ENCODE measurements at places on chromosomes 13 and 19.

DNA sequence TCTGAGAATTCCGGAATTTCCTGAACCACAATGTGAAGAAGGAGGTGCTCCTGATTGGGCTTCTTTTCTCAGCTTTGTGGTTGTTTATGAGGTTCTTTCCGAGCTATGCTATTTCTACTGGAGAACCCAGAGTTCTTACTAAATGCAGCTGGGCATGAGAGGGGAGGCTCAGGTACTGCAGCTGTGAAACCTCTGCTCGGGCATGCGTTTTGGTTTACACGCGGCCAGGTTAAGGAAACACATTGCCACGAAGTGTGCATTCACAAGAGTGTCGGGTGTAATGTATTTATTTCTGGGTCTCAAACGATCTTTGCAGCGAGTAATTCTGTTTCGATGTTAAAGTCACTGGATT lies 661 bp upstream of the MIR17HG start:
- DNase-seq, result no peak

GRCh38 chr19:43464134-43464775 lies 1.2 kb downstream of the LYPD3 start:
- DNase-seq, result no peak

DNA sequence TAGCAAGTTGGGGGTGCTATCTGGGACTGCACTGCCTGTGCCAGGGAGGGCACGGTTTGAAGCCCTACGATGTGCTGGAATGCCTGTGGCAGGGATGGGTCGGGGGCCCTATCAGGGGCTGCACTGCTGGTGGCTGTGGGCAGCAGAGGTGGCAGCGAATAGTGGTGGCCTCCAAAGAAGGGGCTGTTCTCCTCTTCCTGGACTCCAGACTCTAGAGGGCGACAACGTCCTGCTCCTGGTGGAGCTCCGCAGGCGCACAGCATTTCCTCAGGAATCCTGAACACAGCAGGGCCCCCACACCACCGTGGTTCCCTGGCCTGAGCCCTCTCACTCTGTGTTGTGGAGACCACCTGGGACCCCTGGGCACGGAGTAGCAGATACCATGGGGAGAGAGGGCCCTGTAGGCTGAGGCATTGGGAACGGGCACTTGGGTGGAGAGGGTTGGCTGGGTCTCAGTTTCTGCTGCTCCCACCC lies 145.6 kb downstream of the TNFRSF19 start:
- no peak for DNase-seq

GRCh38 chr19:39308531-39309304 lies 11.9 kb downstream of the LRFN1 start:
- no peak for DNase-seq
